ENCODE measurements at places on chromosomes 2 and 18. TPM values are rescaled to one million over a fixed set of nuclear protein-coding genes. Genes with fewer than 3 reads are reported as not detected.

COLEC12 gene
- total RNA-seq = 4.1 TPM

CDH19 gene
- 43.6 TPM for total RNA-seq

MROH2A gene
- not detected for total RNA-seq

GAREM2 gene
- 6.9 TPM for total RNA-seq

KIF5C gene
- 2.1 TPM for total RNA-seq

HAAO gene
- total RNA-seq = 5.9 TPM

CCDC102B gene
- 10.8 TPM for total RNA-seq

SPHKAP gene
- total RNA-seq = 39.1 TPM

SPP2 gene
- total RNA-seq = not detected

STARD6 gene
- not detected for total RNA-seq

OSR1 gene
- total RNA-seq = 8.8 TPM

CD207 gene
- total RNA-seq = not detected

CD28 gene
- total RNA-seq = 0.64 TPM

CPO gene
- total RNA-seq = not detected

GPAT2 gene
- total RNA-seq = 2.2 TPM

CGREF1 gene
- 4.3 TPM for total RNA-seq

ACAA2 gene
- total RNA-seq = 132 TPM

PKDCC gene
- 92.2 TPM for total RNA-seq

RBM43 gene
- 2.2 TPM for total RNA-seq

LIMS4 gene
- 3.0 TPM for total RNA-seq

TXNDC2 gene
- total RNA-seq = 0.23 TPM

IHH gene
- total RNA-seq = not detected

COLEC11 gene
- total RNA-seq = 25.1 TPM

TACR1 gene
- total RNA-seq = 0.11 TPM

LHCGR gene
- total RNA-seq = not detected

RSAD2 gene
- 6.0 TPM for total RNA-seq

RAPH1 gene
- total RNA-seq = 32.2 TPM

IL1B gene
- not detected for total RNA-seq

IL1F10 gene
- total RNA-seq = not detected

MYCN gene
- 0.42 TPM for total RNA-seq

TXNL1 gene
- total RNA-seq = 77.9 TPM

PDE1A gene
- total RNA-seq = 15.6 TPM

MRPS9 gene
- 55.5 TPM for total RNA-seq

CLHC1 gene
- total RNA-seq = 7.3 TPM

OR6B2 gene
- not detected for total RNA-seq

ZNF236 gene
- total RNA-seq = 16.9 TPM

PAX8 gene
- not detected for total RNA-seq

ACADL gene
- 3.4 TPM for total RNA-seq

SULT1C3 gene
- not detected for total RNA-seq

L3MBTL4 gene
- total RNA-seq = 36.9 TPM

CCBE1 gene
- total RNA-seq = 1.1 TPM

CDH7 gene
- total RNA-seq = not detected

SLC30A3 gene
- total RNA-seq = 9.6 TPM

CPS1 gene
- total RNA-seq = 4.5 TPM
